SW 1271 (cell line): ENCODE measurements at places on chromosomes 4 and X.

DNA sequence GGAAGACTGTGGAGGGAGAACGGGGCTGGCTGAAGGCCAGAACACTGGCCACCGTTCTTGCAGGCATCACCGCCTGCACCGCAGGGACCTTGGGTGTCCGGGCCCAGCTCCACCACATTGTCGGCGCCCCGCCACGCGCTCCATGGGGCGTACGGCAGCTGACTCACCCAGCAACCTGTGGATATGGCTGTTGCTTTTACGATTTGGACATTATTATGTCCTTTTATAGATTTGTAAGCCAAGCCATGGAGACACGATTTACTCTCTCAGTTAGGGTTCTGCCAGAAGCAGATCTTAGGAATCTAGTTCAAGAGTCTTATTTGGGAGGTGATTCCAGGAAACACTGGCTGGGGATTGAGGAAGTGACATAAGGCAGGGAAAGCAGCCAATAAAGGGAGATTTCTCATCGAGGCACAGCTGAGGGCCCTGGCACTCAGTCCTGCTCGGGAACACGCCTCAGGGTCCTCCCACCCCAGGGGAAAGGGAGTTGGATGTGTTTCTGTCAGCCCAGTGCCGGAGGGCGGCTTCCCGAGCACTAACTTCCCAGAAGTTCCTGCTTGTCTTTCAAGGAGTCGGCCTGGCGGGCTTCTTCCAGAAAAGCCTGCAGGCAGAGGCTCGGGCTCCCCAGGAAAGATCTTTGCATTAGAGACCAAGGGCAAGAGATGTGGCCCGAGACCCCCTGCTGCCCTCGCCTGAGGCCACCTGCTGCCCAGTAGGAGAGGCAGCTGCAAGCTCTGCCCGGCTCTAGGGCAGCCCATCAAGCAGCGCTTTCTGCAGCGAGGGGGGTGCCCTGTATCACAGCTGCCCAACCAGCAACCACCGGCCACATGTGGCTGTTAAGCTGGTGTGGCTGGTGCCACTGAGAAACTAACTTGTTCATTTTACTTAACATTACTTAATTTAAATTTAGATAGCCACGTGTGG lies 52.9 kb downstream of the CRMP1 start:
- DNase-seq, result no peak

DNA sequence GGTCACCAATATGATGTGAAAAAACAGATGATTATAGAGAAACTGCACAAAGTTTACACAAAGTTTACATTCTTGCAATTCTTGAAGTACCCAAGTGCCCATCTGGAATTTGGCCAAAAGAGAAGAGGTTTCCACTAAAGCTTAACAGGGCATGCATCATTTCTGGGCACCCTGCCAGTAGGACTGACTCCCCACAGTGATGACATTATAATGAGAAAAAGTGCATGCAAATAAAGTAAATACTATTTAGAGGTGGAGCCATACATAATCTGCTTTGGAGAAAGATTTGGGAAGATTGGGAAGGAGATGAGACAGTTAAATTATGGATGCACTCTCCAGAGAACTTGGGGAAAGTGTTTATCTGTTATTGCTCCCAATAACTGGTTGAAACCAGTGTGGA lies 93.7 kb upstream of the TRPC3 start:
- DNase-seq, result peak; percentile 18

DNA sequence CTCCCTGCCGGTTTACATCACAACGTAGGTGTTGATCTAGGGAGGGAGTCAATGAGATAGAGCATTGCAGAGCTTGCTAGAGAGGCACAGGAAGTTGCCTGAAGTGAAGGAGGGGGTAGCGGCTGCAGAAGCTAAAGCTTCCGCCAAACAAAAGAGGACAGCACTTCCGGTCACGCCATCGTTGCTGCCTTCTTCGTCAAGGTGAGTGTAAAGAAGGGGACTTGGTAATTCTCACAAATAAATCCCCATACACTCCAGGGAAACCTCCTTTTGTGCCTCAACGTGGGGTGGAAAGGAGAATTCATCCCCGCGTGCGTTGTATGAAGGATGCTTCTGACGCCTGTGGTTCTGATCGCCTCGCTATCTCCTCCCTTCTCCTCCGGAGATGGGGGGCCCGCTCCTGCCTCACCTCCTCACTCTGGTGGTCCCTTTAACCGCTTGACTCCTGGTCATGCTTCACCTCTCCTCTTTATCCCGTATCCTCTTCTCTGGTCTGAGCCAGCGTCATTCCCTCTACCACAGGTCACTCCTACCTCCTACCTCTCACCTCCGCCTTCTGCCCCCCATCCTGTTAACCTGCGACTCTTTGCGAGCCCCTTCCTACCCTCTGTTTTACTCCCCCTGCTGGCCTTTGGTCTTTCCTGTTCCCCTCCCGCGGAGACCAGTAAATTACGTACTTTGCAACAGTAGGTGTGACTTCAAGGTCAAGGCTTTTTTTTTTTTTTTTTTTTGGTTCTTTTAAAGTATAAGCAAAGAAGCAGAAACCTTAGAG lies 59.9 kb downstream of the GSPT2 start:
- peak; percentile 40 for DNase-seq

DNA sequence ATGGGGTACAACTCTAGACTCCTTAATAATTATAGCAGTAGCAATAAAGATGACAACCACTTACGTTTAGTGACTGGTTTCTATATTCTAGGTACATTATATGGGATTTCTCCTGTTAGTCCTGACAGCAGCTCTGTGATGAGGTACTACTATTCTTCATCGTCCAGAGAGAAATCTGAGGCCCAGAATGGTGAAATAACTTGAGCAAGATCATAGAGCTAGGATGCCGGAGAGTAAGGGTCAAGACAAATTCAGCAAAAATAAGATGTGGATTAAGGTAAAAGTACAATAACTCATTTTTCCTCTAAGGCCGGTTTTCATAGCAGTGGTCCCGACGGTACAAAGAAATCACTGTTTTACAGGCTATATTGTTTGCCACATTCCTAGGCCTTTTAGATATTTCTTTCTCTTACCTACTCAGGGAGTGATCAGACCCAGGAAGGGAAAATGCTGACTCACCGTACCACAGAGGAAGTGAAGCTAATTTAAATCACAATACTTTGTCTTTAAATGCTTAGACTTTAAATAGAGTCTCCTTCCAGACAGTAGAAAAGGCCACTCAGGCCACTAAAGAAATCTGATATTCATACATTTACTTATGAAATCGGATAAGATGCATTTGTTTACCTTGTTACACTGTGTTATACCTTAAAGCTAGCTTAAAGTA lies 2023.0 kb upstream of the AGA start:
- DNase-seq, result no peak

DNA sequence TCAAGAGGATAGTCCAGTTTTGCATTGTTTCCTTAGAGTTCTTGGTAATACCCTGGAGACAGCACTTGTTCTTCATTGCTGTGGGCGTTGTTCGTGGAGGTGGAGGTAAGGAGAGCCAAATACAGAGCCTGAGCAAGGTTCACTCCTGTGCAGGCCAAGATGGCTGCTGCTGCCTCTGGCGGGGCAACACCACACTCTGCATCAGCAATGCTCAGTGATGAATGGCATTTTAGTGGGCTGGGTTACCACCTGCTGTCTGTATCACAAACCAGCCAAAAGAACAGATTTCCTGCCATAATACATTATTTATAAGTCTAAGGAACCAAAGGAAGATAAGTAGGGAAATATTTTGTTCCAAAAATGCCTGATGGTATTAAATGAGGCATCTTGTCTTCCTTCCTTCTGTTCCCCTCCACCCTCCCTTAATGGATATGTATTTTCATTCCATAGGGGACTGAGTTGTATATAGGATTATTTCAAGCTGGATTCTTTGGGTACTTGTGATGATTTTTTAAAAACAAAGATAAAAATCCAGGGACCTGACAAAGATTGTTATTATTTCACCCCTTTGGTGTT lies 61.6 kb upstream of the LIMCH1 start:
- DNase-seq, result no peak

- DNase-seq, result no peak
Observed at GRCh38 chr4:147969573-147970385, 237.9 kb downstream of the ARHGAP10 start.

DNA sequence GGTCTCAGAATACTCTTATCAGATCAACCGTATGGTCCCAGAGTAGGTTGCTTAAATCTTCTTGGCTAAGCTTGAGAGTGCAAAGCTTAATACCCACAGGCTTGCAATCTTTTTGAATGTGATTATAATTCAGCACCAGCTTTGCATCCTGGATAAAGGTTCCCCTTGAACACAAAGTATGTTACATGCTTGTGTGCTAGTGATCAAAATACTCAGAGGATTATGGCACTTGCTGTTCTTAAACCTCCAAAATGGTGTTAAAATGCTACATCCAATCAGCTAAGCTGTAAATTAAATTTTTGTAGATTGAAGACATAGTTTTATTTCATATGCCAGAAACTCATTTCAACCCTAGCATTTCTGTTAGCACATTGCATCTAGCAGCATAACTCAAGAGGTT lies 812.2 kb upstream of the TENM3 start:
- DNase-seq, result no peak

DNA sequence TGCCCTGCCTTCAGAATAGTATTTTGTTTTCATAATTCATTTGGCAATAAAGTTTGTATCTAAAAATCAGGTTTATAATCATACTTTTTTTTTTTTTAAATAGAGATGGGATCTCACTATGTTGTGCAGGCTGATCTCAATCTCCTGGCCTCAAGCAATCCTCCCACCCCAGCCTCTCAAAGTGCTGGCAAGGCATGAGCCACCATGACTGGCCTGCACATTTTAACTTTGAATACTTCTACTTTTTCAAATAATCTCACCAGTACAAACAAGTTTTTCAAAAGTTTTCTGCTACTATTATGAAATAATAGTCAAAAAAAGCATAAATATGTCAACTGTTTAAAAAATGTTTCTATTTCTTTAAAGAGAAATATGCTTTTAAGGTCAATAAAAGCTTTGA lies 69.6 kb upstream of the GPR34 start:
- no peak for DNase-seq

GRCh38 chr4:169184236-169184635 lies 86.5 kb downstream of the SH3RF1 start:
- DNase-seq, result no peak

GRCh38 chrX:12138361-12139313 lies at the start of gene FRMPD4:
Gene FRMPD4 (plus strand): TSS chrX:12138473. CDS start chrX:12138972, 499 bp downstream.
- no peak for DNase-seq

DNA sequence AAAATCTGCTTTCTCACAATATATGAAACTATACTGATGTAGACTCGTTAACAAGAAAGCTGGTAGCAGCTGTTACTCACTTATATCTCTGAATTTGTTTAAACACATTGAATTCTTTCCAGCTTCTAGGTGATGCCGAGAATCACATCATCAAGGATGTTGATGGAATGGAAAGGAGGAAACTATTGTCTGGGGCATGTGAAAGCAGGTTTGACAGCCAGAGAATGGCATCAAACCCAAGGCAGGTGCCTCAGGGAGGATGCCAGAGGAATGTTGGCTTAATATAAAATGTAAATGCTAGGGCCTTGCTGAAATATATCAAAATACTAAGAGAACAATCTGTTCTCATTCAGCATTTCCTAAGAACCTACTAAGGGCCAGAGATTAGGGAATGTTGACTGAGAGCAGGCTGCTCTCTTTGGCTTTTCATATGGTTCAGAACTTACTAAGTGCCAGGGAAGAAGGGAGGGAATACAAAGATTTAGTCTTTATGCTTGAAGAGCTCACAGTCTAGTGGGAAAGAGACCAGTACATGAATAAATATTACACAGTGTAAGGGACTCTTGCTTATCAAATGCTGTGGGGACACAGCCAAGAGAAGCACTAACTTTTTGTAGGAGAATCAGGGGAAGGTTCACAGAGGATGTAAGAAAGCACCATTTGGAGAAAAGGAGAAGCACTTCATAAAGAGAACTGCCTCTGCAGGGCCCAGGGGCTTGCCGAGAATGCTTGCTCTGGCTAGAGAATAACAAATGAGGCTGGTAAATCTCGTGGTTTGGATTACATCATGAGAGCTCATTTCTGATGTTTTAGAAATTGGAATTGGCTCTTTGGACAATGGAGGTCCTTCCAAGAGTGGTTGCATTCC lies 14.7 kb downstream of the SLIT2 start:
- no peak for DNase-seq

GRCh38 chr4:15004739-15005301 lies 2.5 kb downstream of the CPEB2 start:
- no peak for DNase-seq

DNA sequence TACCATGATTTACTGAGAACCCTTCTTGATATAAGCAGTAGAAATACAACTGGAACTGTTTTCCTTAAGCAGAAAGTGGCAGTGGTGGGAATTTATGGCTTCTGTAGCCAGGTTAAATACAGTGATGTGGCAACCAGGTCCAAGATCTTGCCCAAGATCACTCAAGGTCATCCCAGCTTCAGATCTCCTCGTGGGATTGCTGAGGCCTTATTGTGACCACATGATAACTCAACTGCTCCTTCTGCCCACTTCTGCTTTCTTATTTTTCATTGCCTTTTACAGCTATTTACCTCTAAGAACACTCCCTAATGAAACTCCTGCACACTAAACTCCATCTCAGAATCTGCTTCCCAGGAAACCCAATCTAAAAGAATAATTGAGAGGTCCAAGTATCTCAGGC lies 12.4 kb upstream of the CYBB start:
- DNase-seq, result no peak
